ENCODE measurements at places on chromosomes 11 and 22. TPM values are rescaled to one million over a fixed set of nuclear protein-coding genes. Genes with fewer than 3 reads are reported as not detected.

- DNase-seq = peak; percentile 22
Observed at GRCh38 chr22:44546686-44547310, 48.8 kb upstream of the RTL6 start.

DNA sequence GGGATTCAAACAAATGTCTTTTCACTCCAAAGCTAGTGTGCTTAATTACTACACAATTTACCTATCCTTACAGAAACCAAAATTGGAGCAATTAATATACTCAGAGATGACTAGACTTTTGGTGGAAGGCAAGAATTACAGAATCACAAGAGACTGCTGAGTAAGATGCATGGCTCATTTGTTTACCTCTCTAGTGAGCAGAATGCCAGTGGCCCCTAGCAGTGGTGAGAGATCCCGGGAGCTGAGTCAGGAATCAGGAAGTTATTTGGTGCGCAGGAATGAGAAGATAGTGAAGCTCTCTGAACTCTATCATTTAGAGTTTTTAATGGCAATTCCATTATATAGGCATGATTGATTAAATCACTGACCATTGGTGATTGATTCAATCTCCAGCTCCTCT, 188.9 kb upstream of the SESN3 start:
- DNase-seq = no peak

DNA sequence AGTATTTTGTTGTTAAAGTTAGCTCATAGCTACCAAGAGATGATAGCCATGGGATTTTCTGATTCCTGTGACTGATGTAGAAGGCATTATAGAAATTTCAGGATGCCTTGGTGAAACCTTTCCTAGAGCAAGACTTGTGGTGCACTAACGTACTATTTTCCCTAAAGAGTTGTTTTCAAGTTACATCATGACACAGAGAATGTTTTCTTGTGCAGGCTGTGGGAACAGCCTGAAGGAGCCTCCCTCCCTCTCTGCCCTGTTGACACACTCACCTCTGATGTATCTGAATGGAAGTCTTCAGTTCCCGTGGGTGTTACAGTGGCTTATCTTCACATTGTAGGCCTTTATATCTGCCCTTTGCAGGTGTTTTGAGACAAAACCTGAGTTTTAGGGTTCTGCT, 121.6 kb downstream of the LDLRAD3 start:
- no peak for DNase-seq

DNA sequence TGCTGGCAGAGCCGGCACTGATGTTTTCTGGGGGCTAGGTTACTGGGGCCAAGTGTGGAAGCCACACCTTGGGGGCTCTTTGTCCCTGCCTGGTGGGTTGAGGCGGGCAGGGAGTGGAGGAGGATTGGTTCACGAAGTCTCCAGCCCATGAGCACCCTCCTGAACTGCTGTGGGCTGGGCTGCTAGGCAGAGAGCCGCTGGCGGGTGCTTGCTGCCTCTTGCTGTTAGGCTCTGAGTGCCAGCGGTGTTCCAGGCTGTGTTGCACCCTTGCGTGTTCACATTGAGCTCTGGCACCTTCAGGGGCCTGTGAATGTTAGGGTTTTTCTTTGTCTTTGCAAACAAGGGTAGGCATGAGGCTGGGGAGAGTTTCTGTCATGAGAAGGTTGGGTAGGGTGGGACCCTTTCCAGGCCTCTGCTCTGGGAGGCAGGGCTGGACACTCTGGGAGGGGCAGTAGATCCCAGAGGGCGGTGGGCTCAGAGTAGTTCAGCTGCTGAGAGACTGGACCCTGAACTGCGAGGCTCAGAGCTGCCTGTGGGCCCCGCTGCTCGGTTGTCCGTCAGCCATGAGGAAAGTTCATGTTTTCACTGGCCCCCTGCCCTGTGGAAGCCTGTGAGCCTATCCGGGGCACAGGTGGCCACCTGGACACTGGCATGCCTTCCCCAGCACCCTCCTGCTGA, 24.0 kb upstream of the TMEM191C start:
- DNase-seq = peak; percentile 72

Gene CCDC83
- not detected for total RNA-seq

DNA sequence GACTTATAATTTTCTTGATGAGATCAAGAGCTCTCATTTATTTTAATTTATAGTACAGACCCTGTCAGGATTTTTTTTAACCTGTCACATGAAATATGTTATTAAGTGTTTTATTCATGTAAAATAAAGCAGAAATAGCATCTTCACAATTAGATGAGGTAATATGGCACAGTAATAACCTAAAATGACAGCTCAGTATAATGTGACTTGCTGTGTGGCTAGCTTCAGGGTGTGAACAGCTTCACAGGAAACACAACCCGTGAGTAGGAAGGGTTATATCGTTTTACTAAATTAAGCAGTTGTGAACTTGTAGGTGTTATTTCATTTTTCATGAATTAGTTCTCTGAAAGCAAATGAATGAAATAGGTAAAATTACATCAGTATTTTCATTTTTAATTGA, 366.9 kb upstream of the CHORDC1 start:
- no peak for DNase-seq

- no peak for DNase-seq
Observed at GRCh38 chr11:129447654-129448239, 72.1 kb downstream of the BARX2 start.

- no peak for DNase-seq
Observed at GRCh38 chr11:118151431-118151830, 1.2 kb downstream of the SCN4B start.

DNA sequence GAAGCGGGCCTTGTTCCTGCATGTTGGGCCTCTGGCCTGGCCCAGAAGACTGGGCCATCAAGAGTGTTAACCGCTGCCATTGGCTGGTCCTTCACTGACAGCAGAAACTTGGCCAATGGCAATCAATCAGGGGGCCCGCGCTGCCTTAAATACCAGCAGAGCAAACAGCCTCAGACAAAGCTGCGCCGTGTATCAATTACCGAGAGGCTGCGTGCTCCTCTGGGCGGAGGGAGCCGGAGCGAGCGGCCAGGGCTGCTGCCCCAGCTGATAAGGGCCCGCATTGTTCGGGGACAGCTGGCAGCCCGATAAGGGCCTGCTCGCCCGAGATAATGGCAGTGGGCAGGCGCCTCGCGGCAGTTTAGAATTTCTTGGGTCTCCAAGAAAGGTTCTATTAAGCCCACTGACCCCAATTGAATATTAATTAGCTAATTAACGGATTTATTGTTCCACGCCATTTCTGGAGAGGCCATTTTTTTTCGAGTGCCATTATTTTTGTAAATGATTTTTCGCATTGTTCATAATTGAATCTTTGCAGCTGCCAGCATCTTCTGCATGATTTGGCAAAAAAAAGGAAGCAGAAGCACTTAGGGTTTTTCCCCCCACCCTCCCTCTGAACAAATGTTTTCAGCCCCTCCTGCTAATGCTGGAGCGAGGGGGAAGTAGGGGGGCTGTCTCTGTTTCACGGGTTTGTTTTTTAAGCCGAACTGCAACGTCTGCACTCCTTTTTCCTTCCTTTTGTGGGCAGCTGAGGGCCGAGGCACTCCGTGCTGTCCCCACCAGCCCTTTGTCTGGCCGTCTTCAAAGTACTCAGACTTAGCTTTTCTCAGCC, 37.6 kb upstream of the RIC3 start:
- peak; percentile 82 for DNase-seq

GRCh38 chr11:115905341-115906000, 401.3 kb upstream of the CADM1 start:
- no peak for DNase-seq

DNA sequence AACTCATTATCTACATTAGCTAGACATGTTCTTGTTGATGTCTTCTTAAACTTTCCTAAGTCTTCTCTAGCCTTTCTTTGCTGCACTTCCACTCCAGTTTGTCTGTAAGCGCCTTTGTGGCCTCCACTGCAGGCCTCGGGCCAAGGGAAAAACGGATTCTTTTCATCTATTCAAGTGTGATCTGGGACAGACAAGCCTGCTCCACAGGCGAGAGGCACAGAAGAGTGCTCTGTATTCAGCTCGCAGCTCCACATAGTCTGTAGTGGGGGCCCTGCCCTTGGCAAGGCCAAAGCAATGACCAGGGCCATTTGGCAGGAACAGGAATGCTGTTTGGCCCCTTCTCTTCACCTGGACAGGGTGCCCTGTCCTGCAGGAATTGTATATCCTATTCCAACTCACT, 84.1 kb upstream of the BARX2 start:
- no peak for DNase-seq

- DNase-seq = peak; percentile 67
Observed at GRCh38 chr11:69928121-69928520, 108.9 kb upstream of the FGF3 start.
